ENCODE measurements at places on chromosomes 12 and 14.

- no peak for DNase-seq
These were observed 15.8 kb upstream of the CFAP54 start for GRCh38 chr12:96473394-96474093.

- no peak for DNase-seq
These were observed 16.3 kb upstream of the POLR3B start for GRCh38 chr12:106341086-106341877.

DNA sequence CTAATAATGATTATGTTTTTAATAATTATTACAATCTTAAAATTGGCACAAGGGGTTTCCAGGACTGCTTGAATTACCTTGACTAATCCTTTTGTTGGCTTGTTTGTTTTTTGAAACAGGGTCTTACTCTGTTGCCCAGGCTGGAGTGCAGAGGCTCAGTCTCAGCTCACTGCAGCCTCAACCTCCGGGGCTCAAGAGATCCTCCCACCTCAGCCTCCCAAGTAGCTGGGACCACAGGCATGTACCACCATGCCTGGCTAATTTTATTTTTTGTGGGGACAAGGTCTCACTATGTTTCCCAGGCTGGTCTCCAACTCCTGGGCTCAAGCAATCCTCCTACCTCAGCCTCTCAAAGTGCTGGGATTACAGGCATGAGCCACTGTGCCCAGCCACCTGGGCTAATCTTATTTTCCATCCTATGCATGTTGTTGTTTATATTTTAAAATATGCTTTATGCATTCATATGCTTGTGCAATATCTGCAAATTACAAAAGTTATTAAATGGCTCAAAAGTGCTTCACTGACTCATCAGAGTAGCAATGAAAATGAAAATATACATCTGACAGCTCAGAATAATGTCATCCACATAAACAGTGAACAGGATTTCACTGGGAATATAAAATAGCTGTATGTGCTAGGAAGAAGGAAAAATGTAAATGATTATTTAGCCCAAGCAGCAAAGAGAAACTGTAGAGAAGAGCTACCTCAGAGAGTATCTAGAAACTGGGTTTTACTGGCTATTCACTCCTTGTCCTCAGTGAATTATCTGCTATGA lies 24.8 kb upstream of the PLEKHG6 start:
- DNase-seq: no peak

GRCh38 chr12:58781609-58782008 lies 138.7 kb downstream of the LRIG3 start:
- no peak for DNase-seq

- DNase-seq: peak; percentile 94
These were observed 190.2 kb upstream of the CNOT2 start for GRCh38 chr12:70052931-70053497.

Measured in CD14-positive monocyte (primary cell).